NCI-H2171 (cell line): ENCODE measurements at places on chromosomes 2 and 18.
A peak's percentile ranks its signal among the peaks of the same experiment; 100 is the strongest.

GRCh38 chr2:146982393-146982846, 862.4 kb upstream of the ACVR2A start:
- DNase-seq: no peak

DNA sequence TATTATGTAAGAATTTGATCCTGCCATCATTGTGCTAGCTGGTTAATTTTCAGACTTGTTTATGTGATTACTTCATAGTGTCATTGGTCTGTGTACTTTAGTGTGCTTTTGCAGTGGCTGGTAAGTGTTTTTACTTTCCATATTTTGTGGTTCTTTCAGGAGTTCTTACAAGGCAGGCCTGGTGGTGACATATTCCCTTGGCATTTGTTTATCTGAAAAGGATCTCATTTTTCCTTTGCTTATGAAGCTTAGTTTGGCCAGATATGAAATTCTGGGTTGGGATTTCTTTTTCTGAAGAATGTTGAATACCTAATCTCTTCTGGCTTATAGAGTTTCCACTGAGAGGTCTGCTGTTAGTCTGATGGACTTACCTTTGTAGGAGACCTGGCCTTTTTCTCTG, 72.8 kb upstream of the MC4R start:
- no peak for DNase-seq

DNA sequence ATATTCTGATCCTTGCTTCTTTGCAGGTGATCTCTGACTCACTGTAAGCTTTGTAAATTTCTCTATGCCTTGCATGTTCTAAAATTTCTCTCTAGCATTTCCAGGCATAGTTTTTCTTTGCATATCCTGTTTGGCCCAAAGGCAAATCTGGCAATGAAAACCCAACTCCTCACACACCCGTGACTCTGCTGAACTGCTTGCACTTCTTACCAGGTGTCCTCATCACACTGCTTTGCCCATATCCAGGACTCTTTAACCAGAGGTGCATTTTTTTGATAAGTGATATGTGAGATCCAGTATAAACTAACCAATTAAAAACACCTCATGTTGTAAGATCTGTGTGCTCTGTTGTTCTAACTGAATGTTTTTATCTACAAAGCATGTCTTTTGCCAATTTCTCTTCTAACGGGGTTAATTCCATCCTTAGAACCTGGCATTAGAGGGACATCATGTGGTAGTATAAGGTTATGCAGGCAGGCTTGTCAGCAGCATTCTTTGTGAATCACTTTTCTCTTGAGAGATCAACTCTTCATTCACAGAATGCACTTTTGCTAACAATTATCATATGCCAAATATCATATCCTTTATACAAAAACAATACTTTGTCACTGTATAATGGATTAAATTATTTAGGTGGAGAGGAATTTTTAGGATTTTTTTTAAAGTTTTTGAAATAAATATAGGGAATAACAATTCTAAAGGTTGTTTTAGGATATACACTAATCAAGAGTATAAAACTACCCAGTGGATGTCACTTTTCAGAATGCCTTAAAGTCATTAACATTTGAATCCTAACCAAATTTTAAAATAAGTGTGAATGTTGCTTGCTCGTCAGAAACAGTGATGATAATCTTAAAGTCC, 20.8 kb upstream of the TMX3 start:
- DNase-seq: no peak

DNA sequence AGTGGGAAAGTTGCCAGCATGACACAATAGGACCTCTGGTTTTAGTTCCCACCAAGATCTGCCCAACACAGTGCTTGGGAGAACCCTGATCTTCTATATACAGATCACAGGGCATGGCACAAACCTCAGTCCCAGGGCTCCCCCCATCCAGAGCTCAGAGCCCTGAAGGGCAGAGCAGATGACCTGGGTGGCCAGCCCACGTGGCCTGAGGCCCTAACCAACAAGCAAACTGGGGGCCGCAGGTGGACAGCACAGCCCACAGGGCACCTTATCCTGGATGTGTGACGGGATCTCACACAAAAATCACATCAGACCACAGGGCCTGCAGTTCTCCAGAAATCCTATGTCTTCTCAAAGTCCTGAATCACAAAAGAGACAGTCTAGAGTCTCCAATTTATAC, 34.7 kb downstream of the CRACDL start:
- no peak for DNase-seq

GRCh38 chr2:188330316-188331053, 38.8 kb downstream of the GULP1 start:
- no peak for DNase-seq

GRCh38 chr18:50356036-50356945, 18.6 kb upstream of the SKA1 start:
- DNase-seq: no peak

DNA sequence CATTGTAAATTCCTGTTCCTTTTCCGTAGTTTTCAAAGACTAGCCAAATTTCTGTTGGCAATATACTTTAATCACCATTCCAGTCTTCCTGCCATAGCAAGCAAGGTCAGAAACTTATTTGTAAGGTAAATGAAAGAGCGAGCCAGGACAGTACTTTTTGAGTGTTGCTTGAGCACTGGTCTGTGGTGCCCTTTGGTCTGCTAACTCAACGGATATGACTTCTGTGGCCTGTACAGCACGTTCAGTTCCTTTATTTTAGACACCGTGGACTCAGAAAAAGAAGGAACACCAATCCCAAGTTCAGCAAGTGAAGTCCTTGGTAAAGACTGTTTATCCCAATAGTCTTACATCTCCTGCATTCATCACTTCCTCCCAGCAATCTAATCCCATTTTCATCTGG, 166.3 kb downstream of the MYO1B start:
- DNase-seq: no peak

DNA sequence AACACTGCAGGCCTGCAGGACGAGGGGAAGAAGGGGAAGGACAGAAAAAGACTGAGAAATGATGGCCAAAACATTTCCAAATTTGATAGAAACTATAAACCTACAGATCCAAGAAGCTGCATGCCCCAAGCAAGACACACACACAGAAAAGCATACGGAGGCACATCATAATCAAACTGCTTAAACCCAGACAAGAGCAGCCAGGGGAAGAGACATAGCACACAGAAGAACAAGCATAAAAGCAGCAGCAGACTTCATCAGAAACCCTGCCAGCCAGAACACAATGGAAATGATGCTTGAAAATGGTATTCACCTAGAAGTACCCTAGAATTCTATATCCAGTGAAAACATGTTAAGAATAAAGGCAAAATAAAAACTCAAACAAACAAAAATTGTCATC, 57.2 kb upstream of the RNU4ATAC start:
- no peak for DNase-seq

DNA sequence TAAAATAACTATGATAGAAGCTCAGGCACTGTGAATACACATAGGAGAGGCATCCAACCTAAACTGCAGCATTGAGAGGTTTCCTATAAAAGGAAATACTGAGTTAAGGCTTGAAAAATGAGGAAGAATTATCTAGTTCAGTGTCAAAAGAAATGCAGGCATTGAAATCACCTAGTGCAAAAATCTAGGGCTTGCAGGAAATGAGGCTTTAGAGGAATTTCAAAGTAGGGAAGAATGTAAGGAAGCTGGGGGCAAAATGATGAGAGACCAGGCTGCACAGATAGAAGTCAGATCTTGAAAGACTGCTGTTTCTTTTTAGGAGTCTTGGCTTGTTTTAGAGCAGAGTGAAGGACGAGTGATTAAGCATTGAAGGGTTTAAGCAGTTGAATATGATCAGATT, 28.1 kb upstream of the SCYGR2 start:
- no peak for DNase-seq

GRCh38 chr18:39845106-39845505, 2109.9 kb upstream of the PIK3C3 start:
- no peak for DNase-seq

DNA sequence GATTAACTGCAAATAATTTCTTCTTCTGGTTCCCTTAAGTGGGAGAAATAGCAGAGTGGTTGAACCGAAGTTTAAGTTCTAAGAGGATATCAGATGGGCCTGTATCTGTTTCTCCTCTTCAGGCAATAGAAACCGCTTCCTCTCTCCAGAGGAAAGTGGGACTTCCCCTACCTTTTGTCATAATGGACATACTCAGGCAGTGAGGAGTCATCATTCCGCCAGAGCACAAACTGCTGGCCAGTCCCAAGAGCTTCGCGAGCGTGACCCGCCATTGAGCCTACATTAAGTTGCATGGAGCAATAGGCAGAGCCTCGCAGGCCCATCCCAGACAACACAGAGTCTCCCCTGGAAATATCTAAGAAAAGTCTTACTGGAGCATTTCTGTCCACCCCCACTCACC, 158.9 kb downstream of the LDLRAD4 start:
- DNase-seq: no peak

DNA sequence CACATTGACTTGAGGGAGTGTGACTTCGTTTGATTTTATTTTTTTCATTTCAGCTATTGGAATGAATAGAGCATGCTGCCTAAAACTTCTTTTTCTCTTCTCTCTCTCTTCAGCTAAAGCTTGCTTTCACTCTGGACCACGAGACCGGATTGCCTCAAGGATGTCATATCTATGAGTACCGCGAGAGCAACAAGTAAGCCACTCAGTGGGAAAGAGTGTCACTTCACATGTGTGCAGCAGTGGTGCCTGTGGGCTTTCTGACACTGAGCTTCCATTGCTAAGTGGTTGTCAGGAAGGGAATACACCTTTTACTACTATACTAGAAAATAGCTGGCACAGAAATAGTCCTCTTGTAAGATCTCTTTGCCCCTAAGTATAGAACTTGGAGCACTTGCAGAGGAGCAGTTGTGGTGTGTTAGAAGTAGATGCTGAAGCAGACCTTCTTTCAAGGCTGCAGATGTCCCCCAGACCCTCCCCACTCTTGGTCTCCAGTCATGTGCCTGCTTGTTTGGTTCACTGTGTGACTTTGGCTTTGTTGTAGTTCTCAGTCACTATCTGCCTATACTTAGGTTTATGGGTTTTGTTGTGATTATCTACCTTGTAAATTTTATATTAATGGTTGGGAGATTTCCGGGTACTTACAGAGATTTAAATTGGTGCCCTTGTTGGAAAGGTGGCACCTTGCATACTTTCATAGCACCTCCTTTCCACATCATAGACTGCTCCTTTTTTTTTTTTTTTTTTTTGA, 78.5 kb upstream of the ALPP start:
- DNase-seq: no peak

DNA sequence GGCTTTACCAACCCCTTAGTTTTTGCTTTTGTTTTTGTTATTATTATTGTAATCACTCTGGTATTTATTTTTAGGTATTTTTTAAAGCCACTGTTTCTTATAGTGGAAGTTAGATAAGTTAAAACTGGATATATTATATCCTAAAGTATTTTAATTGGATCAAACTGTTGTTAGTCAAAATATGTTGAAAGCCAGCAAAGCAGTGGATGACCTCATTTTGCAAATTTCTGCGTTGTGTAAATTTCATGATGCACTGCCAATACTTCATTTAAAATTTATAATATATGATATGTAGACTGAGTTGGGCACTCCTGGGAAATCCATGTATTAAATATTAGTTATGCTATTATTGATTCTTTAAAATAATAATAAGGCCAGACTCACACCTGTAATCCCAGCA, 661.7 kb upstream of the NRXN1 start:
- no peak for DNase-seq

DNA sequence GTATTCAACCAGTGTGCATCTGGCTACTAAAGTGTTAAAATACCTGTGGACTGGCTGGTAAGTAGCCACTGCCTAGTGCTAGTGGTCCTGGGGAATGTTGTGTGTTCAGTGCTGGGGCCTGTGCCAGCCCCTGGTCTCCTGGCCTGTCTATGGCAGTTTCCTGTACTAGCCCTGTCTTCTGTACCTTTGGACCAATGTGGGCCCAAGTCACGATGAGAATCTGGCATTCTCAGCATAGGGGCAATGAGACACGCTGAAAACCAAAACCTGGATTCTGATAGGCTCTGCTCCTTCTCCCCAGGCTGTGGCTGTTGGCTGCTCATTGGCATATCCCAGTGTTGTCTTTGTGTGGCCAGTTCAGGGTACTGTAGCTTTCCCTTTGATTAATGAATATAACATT, 170.4 kb downstream of the PTPRM start:
- no peak for DNase-seq

DNA sequence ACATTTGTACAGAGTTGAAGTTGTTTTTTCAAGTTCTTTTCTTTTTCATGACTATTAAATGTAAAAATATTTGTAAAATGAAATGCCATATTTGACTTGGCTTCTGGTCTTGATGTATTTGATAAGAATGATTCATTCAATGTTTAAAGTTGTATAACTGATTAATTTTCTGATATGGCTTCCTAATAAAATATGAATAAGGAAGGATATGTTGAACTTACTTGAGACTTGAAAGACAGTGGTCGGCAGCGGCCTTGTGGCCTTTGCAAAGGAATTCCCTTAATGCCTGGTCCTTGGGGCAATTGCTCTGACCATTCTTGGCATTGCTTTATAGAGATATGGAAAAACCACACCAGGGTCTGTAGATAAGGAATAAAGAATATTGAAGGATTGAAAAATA, 25.9 kb upstream of the TMEM87B start:
- DNase-seq: no peak

- no peak for DNase-seq
Observed at GRCh38 chr2:8679567-8679826, 2.4 kb upstream of the ID2 start.

GRCh38 chr2:32849456-32850194, 97.1 kb upstream of the LTBP1 start:
- no peak for DNase-seq

DNA sequence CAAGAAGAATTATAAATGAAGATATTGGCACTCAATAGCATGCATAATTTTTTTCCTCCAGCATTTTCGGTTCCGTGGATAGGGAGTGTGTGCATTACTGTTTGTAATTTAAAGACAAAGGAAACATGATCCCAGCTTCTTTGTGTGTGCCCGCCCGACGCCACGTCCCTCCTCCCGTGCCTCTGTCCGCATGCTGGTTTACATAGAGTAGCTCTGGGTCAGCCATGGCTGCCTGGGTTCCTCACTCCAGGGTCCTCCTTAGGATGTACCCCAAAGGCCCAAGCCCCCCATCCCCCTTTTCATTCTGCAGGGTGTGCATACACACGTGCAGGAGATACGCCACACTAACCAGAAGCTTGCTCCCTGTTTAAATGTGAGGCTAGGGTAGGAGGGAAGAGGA, 214.7 kb downstream of the KLHL29 start:
- DNase-seq: peak; percentile 86

GRCh38 chr2:219573166-219573565, 1.1 kb downstream of the INHA start:
- DNase-seq: no peak

DNA sequence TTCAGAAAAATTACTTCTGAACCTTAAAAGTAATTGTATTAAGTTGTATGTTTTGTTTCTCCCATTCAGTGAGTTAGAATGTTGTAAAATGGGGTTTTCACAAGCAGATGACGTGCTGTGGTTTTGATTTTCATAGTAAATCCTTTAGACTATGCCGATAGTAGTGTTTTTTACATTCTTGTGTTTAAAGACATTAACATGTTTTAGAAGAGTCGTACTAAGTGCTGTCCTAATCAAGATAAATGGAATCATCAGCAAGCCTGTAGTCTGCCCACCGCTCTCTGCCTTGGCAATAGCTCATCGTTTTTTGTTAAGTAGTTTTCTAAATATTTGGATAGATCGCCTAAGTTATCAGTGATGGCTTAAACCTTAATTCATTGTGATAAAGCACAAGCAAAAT, 21.5 kb downstream of the PKP4 start:
- DNase-seq: no peak
